ENCODE measurements at places on chromosomes 6 and 20. TPM values are rescaled to one million over a fixed set of nuclear protein-coding genes. Genes with fewer than 3 reads are reported as not detected.

The FNDC1 gene
- polyA plus RNA-seq, result 0.07 TPM

The TNFRSF21 gene
- 30.2 TPM for polyA plus RNA-seq

The SOX4 gene
- polyA plus RNA-seq, result 85.7 TPM

The ZNF311 gene
- polyA plus RNA-seq, result 0.80 TPM

The ANKRD66 gene
- polyA plus RNA-seq, result 0.09 TPM

The RCAN2 gene
- polyA plus RNA-seq, result 5.9 TPM

The SMOC2 gene
- polyA plus RNA-seq, result 6.5 TPM

The STK38 gene
- polyA plus RNA-seq, result 50.0 TPM

The IPCEF1 gene
- 6.5 TPM for polyA plus RNA-seq

The ZBTB9 gene
- 9.0 TPM for polyA plus RNA-seq

The CFAP206 gene
- polyA plus RNA-seq, result 0.43 TPM

The REM1 gene
- polyA plus RNA-seq, result 1.2 TPM

The HS3ST5 gene
- 0.02 TPM for polyA plus RNA-seq

The RNF5 gene
- polyA plus RNA-seq, result 77.3 TPM

The SUMO4 gene
- polyA plus RNA-seq, result 0.25 TPM

The BPIFB4 gene
- 0.64 TPM for polyA plus RNA-seq

The PACSIN1 gene
- 1.2 TPM for polyA plus RNA-seq

The TNXB gene
- 8.3 TPM for polyA plus RNA-seq

The SLC22A1 gene
- polyA plus RNA-seq, result 1.7 TPM
